ENCODE measurements at places on chromosomes 11 and 22. TPM values are rescaled to one million over a fixed set of nuclear protein-coding genes. Genes with fewer than 3 reads are reported as not detected.

- H3K36me3 ChIP-seq, result no peaks in the 10 kb centered on the region
- H3K4me3 ChIP-seq, result no peak overlapping the region
- no peaks in the 10 kb centered on the region for H3K4me1 ChIP-seq
- no peak for DNase-seq
- H3K27me3 ChIP-seq, result no peaks in the 10 kb centered on the region
- no peak overlapping the region for H3K27ac ChIP-seq
These were observed 1091.9 kb upstream of the TENM4 start for GRCh38 chr11:80532633-80533232.

- H3K36me3 ChIP-seq, result no peaks in the 10 kb centered on the region
- no peak for DNase-seq
- H3K4me1 ChIP-seq, result no peaks in the 10 kb centered on the region
- H3K27me3 ChIP-seq, result no peaks in the 10 kb centered on the region
These were observed 12.6 kb upstream of the SYT13 start for GRCh38 chr11:45298718-45299117.

- H3K4me3 ChIP-seq, result no peak overlapping the region
- no peak overlapping the region for H3K27ac ChIP-seq
- DNase-seq, result peak; percentile 41
- no peaks in the 10 kb centered on the region for H3K4me1 ChIP-seq
- no peaks in the 10 kb centered on the region for H3K36me3 ChIP-seq
These were observed 59.4 kb downstream of the BRD1 start for GRCh38 chr22:49768077-49768910.

DNA sequence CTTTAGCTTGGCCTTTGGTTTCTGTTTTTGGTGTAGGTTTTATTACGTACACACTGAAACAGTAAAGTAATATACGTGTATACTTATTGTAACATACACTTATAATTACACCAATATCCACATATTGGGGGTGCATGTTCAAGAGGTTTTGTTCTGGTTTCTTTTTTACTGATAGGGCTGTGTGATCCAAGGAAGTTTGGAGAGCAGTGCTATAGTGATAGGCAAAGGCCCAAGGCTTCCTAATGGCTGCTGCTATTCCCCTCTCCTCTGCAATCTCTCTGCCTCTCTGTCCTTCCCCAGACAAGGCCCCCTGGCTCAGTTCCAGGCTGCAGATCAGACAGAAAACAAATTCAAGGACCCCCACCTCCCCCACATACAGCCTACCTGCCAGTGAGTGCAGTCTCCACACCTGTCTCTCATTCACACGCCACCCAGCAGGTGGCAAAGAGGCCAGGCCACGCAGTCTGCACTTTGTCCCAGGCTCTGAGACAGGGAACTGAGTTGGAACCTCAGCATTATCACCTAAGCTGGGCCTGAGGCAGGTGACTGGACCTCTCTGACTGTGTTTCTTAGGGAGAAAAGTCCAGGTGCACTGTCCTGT is 15.1 kb downstream of the TMEM184B start:
- H3K27me3 ChIP-seq, result no peaks in the 10 kb centered on the region
- H3K36me3 ChIP-seq, result no peaks in the 10 kb centered on the region
- H3K4me3 ChIP-seq, result peak overlapping the region; percentile 30

The ST3GAL4 gene
- total RNA-seq, result 36.2 TPM
